ENCODE measurements at places on chromosomes 12 and 14.
A peak's percentile ranks its signal among the peaks of the same experiment; 100 is the strongest.

GRCh38 chr14:86543521-86543920, 1013.6 kb downstream of the FLRT2 start:
- no peaks in the 10 kb centered on the region for H3K27me3 ChIP-seq
- no peaks in the 10 kb centered on the region for H3K4me1 ChIP-seq
- H3K4me3 ChIP-seq = no peak overlapping the region
- DNase-seq = no peak

DNA sequence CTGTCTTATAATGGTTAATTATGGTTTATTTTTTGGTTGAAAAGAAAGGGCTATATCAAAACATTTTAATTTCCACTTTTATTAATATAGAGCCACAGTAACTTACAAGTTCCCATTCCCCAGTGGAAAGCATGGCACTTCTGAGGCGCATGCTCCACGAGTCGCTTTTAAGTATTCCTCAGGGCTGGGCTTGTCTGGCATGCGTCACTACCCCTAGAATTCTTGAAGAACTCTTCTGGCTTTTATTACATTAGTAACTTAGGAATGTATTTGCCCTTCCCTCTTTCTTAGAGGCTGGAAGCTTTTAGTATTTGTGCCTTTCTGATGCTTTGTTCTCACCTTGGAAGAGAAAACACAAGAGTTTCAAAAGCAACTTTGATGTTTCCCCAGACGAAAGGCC, 81.1 kb downstream of the ESR2 start:
- no peak for DNase-seq
- H3K4me1 ChIP-seq = peaks cover 39% of the 10 kb centered on the region
- H3K4me3 ChIP-seq = no peak overlapping the region
- H3K27me3 ChIP-seq = no peaks in the 10 kb centered on the region
- no peaks in the 10 kb centered on the region for H3K36me3 ChIP-seq

GRCh38 chr12:93205361-93205760, 172.4 kb upstream of the NUDT4 start:
- H3K4me3 ChIP-seq = no peak overlapping the region
- H3K4me1 ChIP-seq = no peaks in the 10 kb centered on the region
- no peaks in the 10 kb centered on the region for H3K36me3 ChIP-seq
- no peaks in the 10 kb centered on the region for H3K27me3 ChIP-seq

DNA sequence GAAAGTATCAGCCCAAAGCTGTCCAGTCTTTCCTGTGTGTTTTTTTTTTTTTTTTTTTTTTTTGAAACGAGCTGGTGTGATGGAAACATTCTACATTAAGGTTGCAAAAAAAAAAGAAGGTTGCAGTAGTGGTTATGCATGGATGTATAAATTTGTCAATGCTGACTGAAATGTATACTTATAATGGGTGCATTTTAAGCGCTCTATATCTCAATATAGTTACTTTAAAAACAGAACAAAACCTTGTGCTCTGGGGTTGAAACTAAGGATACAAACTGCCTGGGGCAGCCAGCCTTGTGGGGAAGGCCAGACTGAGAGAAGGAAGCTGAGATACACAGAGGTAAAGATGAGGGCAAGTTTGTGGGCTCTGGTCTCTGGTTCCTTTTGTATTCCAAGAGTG, 87.3 kb upstream of the RMST start:
- no peaks in the 10 kb centered on the region for H3K4me1 ChIP-seq
- no peak overlapping the region for H3K4me3 ChIP-seq
- no peak for DNase-seq
- H3K27ac ChIP-seq = no peak overlapping the region
- H3K27me3 ChIP-seq = no peaks in the 10 kb centered on the region

- DNase-seq = no peak
- H3K27me3 ChIP-seq = no peaks in the 10 kb centered on the region
- no peak overlapping the region for H3K4me3 ChIP-seq
- no peaks in the 10 kb centered on the region for H3K4me1 ChIP-seq
- H3K36me3 ChIP-seq = no peaks in the 10 kb centered on the region
These were observed 430.9 kb downstream of the ATP23 start for GRCh38 chr12:58372298-58372697.

DNA sequence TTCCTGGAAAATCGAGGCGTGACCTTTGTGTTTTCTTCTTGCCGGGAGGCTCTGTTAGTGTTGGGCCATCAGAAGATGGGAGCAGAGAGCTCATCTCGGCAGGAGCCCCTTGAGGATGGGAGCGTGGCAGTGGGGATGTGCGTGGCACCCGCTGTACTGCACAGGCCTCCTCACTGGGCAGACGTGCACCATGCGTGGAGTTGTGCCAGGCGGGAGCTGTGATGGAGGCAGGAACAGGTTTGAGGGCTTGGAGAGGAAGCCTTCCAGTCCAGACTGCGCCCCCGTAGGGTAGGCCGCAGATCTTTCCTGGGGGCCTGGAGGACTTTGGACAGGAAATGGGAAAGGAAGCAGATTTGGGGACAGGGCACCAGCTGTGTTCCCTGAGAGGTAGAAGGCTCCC, 197.5 kb downstream of the TSPAN9 start:
- no peaks in the 10 kb centered on the region for H3K4me1 ChIP-seq
- DNase-seq = no peak
- no peaks in the 10 kb centered on the region for H3K27me3 ChIP-seq
- H3K4me3 ChIP-seq = no peak overlapping the region

GRCh38 chr12:55822228-55822627, 4.4 kb downstream of the ORMDL2 start:
- peaks cover 3% of the 10 kb centered on the region for H3K36me3 ChIP-seq
- no peaks in the 10 kb centered on the region for H3K27me3 ChIP-seq
- DNase-seq = no peak
- peaks cover 28% of the 10 kb centered on the region for H3K4me1 ChIP-seq
- no peak overlapping the region for H3K27ac ChIP-seq

- DNase-seq = no peak
- H3K36me3 ChIP-seq = no peaks in the 10 kb centered on the region
- no peak overlapping the region for H3K4me3 ChIP-seq
- H3K4me1 ChIP-seq = no peaks in the 10 kb centered on the region
- H3K27ac ChIP-seq = no peak overlapping the region
These were observed 79.8 kb downstream of the ADGRD1 start for GRCh38 chr12:131033486-131033885.

DNA sequence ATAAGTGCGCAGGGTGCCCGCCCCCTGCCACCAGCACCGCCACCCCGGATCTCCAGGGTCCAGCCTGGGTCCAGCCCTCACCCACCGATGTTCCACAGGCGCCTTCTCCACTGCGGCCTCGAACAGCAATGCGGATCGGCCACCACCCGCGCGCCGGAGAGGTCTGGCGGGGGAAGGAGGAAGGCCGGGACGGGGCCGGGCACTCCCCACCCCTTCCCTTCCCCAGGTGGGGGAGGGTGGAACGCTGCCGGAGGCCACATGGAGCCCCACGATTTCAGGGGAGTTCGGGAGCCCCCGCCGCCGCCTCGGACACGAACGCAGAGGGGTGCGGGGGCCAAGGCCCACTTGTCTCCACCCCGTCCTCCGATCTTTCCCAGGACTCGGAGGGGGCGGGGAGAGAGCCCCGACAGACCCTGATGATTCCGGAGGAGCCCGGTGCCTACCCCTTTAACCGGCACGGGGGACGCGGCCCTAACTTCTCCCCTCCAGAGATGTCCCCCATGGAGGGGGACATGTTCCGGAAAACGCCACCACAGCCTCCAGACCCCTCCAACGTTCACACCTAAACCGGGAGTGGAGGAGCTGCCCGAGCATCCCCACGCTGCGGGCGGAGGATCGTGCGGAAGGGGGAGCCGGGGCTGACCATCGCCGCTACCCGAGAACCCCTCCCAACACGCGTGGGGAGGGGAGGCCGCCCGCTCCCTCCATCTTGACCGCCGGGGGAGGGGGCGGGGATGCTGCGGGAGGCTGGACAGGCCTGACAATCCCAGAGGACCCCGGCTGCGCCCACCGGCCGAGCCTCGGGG, 1.1 kb downstream of the ATXN2 start:
- peak; percentile 53 for DNase-seq
- H3K27ac ChIP-seq = peak overlapping the region; percentile 94
- H3K36me3 ChIP-seq = no peaks in the 10 kb centered on the region
- H3K27me3 ChIP-seq = no peaks in the 10 kb centered on the region
- peak overlapping the region; percentile 95 for H3K4me3 ChIP-seq

- H3K4me3 ChIP-seq = no peak overlapping the region
- DNase-seq = no peak
- H3K27me3 ChIP-seq = no peaks in the 10 kb centered on the region
- H3K4me1 ChIP-seq = no peaks in the 10 kb centered on the region
- H3K27ac ChIP-seq = no peak overlapping the region
These were observed 352.2 kb upstream of the KITLG start for GRCh38 chr12:88932457-88932856.

- no peaks in the 10 kb centered on the region for H3K27me3 ChIP-seq
- peak overlapping the region; percentile 23 for H3K4me3 ChIP-seq
- peak; percentile 68 for DNase-seq
- peak overlapping the region; percentile 49 for H3K27ac ChIP-seq
These were observed 29.8 kb downstream of the ANKRD9 start for GRCh38 chr14:102479777-102480176.

DNA sequence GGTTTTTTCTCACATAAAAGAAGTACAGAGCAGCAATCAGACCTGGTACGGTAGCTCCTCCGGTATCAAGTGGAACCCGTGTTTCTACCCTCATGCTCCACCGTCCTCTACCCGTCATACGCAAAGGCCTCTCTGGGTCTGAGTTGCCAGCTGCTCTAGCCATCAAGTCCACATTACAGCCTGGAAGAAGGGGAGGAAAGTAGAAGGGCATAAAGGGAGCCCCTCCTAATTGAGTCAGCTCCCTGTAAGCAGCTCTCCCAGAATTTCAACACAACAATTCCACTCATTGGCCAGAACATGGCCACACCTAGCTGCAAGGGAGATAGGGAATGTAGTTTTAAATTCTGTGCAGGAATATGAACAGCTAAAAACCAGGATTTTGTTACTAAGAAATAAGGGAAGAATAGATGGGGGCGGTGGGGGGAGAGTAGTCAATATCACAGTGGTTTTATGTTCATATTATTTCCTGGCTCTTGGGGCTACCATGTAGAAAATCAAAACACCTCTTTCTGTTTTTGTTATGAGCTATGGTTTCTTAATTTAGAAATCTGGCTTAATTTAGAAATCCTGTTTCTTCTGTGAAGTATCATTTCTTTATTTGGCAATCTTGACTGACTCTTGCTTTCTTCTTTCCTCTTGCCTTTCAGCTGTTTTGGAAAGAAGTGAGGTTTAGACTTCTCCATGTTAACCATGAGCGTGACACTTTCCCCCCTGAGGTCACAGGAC, 103.9 kb downstream of the AKAP6 start:
- H3K27ac ChIP-seq = no peak overlapping the region
- H3K36me3 ChIP-seq = no peaks in the 10 kb centered on the region
- no peaks in the 10 kb centered on the region for H3K4me1 ChIP-seq
- no peak overlapping the region for H3K4me3 ChIP-seq

GRCh38 chr14:24297190-24297964, 2.2 kb downstream of the DHRS1 start:
- DNase-seq = no peak
- H3K27ac ChIP-seq = no peak overlapping the region
- no peaks in the 10 kb centered on the region for H3K36me3 ChIP-seq
- H3K4me1 ChIP-seq = peaks cover 29% of the 10 kb centered on the region
- no peak overlapping the region for H3K4me3 ChIP-seq

DNA sequence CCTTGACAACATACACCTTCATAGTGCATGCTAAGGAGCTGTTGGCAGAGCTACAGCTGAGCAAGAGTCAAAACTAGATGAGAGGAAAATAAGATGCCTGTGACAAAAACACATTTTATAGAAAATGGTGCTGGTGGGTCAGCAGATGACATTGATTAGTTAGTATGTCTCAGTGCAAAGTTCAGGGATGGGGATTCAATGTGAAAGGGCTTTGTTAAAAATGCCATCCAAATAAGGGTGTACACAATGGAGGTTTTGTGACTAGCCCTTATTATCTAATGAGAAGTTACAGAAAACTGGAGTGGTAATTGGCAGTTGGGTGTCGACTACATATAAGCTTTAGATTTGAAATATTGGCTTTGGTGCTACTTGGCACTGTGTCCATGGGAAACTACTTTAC, 169.0 kb downstream of the MON2 start:
- peaks cover 4% of the 10 kb centered on the region for H3K4me1 ChIP-seq
- no peaks in the 10 kb centered on the region for H3K36me3 ChIP-seq
- H3K4me3 ChIP-seq = no peak overlapping the region
- H3K27me3 ChIP-seq = no peaks in the 10 kb centered on the region
- DNase-seq = no peak

- no peaks in the 10 kb centered on the region for H3K4me1 ChIP-seq
- H3K27ac ChIP-seq = no peak overlapping the region
These were observed 17.9 kb upstream of the COL2A1 start for GRCh38 chr12:48022180-48022521.

DNA sequence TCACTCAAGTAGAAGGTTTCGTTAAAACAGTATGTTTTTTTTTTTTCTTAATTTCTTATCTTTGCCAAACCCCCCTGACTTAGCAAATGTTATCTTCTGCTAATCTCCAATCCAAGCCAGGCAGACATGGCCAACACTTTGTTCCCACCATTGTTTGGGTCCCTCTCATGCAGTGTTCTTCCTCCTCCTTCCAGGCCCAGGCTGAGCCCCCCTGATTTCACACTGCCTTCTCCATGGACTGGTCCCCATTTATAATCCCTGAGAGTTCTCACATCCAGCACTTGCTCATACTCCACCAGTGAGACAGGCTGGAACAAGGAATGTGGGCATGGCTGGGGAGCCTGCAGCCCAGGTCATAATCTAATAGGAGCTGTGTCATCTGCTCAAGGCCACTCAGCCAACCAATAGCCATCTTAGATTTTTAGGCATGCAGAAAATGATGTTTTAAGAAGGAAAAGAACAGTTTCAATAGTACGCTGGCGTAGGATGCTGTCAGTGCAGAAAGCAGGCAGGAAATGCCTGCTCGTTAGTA, 238.4 kb upstream of the CCDC196 start:
- H3K4me1 ChIP-seq = no peaks in the 10 kb centered on the region
- no peaks in the 10 kb centered on the region for H3K36me3 ChIP-seq
- H3K4me3 ChIP-seq = no peak overlapping the region
- no peak for DNase-seq

GRCh38 chr14:85554106-85554505, 24.2 kb downstream of the FLRT2 start:
- no peaks in the 10 kb centered on the region for H3K27me3 ChIP-seq
- H3K4me1 ChIP-seq = no peaks in the 10 kb centered on the region
- DNase-seq = no peak
- peaks cover 9% of the 10 kb centered on the region for H3K36me3 ChIP-seq

DNA sequence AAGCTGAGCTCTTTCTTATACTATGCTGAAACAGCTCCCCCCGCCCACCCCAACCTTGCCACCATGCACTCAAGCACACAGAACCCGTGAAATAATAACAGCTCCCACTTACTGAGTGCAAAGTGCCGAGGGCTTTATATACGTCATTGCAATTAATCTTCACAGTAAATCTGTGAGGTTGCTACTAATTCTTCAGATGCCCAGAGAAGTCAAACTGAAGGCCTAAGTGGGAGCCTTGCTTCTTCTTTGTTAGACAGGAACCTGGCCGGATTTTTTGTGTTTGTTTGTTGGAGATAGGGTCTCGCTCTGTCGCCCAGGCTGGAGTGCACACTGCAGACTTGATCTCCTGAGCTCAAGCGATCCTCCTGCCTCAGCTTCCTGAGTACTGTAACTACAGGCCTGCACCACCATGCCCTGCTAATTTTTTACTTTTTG, 34.0 kb downstream of the VCPKMT start:
- no peak overlapping the region for H3K4me3 ChIP-seq
- H3K36me3 ChIP-seq = no peaks in the 10 kb centered on the region
- DNase-seq = no peak
